ENCODE measurements at places on chromosomes 3 and 15. TPM values are rescaled to one million over a fixed set of nuclear protein-coding genes. Genes with fewer than 3 reads are reported as not detected.

EXD1 gene
- not detected for total RNA-seq

FSTL1 gene
- total RNA-seq = 20.7 TPM

GOLGA8J gene
- not detected for total RNA-seq

LXN gene
- not detected for total RNA-seq

PLA2G4B gene
- total RNA-seq = 4.7 TPM
